Body of pancreas (tissue), 4 donors: ENCODE measurements at places on chromosomes 7 and 10. TPM values are rescaled to one million over a fixed set of nuclear protein-coding genes. Genes with fewer than 3 reads are reported as not detected.

DNA sequence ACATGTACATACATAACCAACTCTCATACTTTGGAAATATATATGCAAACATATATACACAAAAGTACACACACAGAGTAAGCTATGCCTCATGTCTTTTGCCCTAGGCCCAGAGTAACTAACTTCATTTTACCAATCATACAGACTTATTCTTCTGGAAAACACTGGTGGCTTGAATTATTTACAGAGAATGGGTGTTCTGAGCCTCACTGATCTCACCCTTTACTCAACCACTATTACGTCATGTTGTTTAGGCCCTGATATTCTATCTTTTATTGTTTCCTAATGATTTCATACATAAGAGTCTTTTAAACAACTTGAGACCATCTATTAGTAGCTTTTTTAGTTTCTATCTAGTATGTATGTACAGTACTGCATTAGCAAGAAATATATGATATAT lies 43.0 kb downstream of the ANK3 start:
- no peaks in the 10 kb centered on the region for H3K36me3 ChIP-seq
- peaks cover 11% of the 10 kb centered on the region for H3K4me1 ChIP-seq
- no peak for DNase-seq
- H3K4me3 ChIP-seq: no peak overlapping the region

ZKSCAN1 gene
- 31.6 TPM for total RNA-seq

DNA sequence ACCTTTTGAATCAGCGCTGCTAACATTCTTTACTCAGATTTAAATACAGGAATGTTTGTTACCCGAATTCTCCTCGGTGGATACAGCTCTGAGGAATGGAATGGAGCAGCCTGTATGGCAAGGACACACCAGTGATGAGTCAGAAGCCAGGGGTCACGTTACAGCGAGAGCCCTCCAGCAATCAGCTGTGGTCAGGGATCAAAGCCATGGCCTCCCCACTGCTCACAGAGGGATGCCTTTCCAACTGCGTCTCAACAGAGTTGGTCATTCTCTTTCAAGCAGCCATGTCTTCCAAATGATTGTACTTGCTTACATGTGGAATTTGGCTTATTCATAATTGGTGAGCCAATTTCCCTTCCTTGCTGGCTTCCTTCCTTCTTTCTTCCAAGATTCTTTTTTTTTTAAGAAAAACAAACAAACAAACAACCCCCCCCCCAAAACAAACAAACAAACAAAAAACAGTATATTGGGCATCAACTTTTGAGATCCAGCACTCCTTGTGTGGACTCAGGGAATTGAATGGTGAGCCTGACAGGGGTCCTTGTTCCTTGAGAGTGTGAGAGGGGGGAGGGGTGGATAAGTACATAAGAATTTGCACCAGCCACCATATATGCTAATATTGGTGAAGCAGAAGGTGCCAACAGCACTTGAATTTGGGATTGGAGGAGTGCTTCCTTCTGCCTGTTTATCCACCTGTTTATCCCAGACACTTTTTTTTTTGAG lies 100.2 kb downstream of the ATXN7L1 start:
- DNase-seq: peak; percentile 35
- no peaks in the 10 kb centered on the region for H3K4me1 ChIP-seq
- H3K36me3 ChIP-seq: no peaks in the 10 kb centered on the region
- no peak overlapping the region for H3K4me3 ChIP-seq

TRPV5 gene
- not detected for total RNA-seq

CTAGE4 gene
- total RNA-seq: 6.5 TPM
